GOT3 (cell line): ENCODE measurements at places on chromosomes 16 and 17.

DNA sequence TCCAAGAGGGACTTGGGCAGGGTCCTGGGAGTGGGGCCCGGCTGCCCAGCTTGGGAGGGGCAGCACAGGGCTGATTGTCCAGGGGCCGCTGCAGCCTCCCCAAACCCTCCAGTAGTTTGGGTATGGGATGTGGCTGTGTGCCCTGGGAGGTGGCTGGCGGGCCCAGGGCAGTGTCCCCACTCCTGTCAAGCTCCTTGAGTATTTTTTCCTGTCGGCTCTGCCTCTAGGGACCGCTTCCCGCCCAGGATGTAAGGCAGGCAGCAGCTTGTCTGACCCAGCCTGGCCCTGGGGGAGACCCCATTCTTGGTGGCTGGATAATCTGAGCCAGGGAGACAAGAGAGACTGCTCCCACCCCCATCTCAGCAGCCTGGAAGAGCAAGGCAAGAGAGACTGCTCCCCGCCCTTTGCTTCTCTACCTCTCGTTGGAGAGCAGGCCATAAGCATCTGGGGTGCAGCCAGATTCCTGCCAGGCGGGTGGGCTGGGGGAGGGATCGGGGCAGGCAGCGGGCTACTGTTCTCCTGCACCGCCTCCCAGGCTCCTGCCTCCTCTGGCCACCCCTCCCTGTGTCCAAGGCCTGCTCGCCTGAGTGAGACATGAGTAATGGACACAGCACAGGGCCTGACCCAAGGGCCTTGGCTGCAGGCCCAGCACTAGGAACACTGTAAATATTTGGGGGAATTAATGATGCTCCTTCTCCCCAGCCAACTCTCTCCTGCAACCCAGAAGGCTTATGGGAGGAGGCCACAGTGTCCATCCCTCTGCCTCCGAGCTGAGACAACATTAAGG, 18.4 kb upstream of the ITGA3 start:
- no peak for DNase-seq

GRCh38 chr16:64780445-64780844, 341.4 kb downstream of the CDH11 start:
- DNase-seq = no peak

DNA sequence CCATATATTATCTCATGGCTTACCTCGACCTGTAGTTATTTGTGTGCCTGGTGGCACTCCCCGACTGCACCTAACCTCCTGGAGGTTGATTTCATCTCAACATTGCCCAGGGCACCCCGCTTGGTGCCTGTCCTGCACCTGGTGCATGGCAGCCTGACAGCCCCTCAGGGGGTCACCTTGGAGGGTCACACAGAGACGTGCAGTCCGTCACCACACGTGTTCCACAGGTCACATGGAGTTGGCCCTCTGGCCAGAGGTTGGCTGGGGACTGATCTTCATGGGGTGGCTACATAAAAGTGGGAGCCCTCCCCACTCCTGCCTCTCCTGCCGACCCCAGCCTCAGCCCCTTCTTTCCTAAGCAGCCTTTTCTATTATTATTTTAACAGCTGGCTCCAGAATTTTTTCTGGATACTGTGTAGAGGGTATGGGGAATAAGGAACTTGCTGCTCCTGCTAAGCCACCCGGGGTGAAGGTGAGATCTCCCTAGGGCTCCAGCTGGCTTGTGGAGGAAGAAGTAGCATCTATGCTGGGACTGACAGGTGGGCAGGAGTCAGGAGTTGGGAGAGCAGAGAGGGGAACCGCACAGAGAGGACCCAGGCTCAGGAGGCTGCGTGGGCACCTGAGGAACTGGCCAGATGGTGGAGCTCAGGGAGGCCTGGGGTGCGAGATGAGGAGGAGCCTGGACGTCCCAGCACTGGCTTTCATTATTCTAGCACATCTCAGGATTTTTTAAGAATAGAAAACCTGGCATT, 12.5 kb upstream of the NKD1 start:
- DNase-seq = no peak

DNA sequence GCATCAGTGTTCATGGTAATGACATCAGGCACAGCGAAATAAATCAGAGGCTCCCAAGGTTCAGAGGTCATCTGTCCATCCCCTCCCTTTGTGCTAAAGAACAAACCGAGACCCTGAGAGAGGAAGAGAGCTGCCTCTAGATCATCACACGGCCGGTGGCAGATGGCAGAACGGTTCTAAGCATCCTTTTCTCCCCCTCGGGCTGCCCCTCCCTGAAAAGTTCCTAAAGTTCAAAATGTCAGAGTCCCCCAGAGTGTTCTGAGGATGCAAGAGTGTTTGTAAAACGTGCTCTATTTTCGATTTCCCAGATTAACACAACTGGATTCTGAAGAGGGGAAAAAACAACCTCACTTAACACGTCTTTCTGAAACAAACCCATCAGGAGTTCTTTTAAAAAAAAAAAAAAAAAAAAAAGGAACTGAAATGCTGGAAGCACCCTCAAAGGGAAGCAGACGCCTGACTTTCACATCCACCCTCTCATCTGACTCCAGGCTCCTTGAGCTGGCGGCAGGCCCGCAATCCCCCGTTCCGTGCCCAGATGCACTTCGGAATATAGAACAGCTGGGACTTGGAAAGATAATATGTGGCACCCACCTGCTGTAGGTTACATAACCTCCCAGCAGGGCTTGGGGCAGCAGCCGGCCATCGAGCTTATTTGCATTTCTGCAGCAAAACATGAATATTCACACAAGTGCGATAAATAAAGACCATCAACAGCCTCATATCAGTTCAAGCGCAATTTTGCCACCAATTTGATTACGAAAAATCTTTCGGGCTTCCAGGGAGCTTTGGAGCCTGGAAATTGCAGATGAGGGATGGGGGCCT, 115.5 kb upstream of the SMURF2 start:
- no peak for DNase-seq

GRCh38 chr16:19281246-19281645, 4.3 kb upstream of the CLEC19A start:
- DNase-seq = no peak

- no peak for DNase-seq
Observed at GRCh38 chr16:48354877-48355855, 30.0 kb downstream of the SIAH1 start.

GRCh38 chr17:79843474-79843815, 4.2 kb upstream of the CBX4 start:
- DNase-seq = no peak

DNA sequence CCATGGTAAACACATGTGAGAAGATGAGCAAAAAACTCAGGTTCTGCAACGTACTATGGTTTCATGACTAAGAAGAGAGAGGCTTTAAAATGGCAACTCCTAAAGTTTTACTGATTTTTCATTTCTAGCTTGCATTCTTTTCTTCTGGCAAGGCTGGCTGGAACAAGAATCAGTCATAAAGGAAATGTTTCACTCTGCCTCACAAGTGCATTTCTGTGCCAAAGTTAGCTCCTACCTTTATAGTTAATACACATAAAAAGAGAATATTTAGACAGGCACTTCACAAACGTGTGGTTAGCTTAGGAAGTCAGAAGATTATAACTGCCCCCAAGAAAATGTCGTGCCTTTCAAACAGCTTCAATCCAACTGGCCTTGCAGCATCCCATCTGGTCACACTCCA, 417.1 kb upstream of the CDH11 start:
- no peak for DNase-seq

- no peak for DNase-seq
Observed at GRCh38 chr16:57536306-57537193, at the start of gene CCDC102A. TSS of gene CCDC102A (minus strand) at chr16:57536571. CDS start at chr16:57529177, 7,394 bp downstream.

DNA sequence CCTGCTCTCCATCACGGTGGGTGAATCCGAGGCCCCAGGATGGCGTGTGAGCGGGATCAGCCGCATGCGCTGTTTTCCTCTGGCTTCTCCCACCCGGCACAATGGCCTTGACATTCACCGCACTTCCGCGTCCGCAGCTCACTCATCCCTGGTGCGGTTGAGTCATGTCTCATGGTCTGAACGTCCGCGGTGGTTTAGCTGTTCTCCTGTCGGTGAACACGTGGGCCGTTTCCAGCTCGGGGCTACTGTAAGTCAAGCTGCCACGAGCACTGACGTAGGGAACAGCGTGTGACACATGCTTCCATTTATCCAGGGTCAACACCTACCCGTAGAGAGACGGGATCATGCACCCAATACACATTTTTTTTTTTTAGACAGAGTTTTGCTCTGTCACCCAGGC, 15.3 kb upstream of the CACNA1H start:
- DNase-seq = no peak

- DNase-seq = no peak
Observed at GRCh38 chr17:79082311-79083190, 7.9 kb downstream of the ENGASE start.

GRCh38 chr17:32819035-32819434, 57.9 kb downstream of the MYO1D start:
- no peak for DNase-seq

- no peak for DNase-seq
Observed at GRCh38 chr16:19294156-19294649, 8.7 kb downstream of the CLEC19A start.

DNA sequence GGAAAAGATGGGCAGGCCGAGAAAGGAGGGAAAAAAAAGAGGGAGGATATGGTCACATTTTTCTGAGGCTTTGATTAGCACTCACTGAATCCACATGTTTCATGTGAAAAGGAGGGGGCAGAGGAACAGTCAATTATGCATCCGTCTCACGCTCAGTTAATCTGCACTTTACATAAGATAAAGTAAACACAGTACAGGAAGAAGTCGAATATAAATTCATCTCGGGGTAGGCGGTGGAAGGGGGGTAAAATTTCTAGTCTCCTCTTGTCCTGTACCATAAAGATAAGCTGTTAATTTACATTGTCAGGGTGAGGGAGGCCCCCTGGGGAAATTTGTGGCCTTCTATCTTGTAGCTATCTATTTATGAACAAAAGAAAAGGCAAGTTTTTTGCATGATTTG, 73.1 kb upstream of the CES5A start:
- no peak for DNase-seq

- DNase-seq = no peak
Observed at GRCh38 chr16:70576431-70577255, 53.0 kb downstream of the SF3B3 start.

- DNase-seq = no peak
Observed at GRCh38 chr17:59292174-59292523, 39.3 kb upstream of the YPEL2 start.

GRCh38 chr17:45197555-45198334, 23.9 kb upstream of the FMNL1 start:
- peak; percentile 71 for DNase-seq

DNA sequence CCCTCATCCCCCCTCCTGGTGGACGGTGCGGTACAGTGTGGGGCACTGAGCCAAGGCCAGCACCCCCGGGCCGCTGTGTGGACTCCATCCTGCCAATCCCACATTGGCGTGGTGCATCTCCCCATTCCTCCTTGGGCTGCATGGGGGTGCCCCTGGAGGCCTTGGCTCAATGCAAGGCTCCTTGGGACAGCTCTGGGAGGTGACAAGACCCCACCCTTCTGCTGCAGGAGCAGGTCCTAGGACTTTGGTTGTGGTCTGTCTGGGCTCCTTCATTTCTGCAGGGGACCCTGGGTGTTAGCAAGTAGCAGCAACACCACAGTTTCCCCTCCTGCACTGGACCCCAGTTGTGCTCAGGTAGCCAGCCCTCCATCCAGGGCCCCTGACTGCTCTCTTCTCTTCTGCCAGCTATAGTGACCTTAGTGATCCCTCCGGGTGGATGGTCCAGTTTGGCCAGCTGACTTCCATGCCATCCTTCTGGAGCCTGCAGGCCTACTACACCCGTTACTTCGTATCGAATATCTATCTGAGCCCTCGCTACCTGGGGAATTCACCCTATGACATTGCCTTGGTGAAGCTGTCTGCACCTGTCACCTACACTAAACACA, 1.3 kb downstream of the PRSS21 start:
- DNase-seq = no peak

- no peak for DNase-seq
Observed at GRCh38 chr16:87295259-87295658, 21.9 kb downstream of the C16orf95 start.

GRCh38 chr17:36816907-36817288, 120.4 kb upstream of the LHX1 start:
- no peak for DNase-seq

DNA sequence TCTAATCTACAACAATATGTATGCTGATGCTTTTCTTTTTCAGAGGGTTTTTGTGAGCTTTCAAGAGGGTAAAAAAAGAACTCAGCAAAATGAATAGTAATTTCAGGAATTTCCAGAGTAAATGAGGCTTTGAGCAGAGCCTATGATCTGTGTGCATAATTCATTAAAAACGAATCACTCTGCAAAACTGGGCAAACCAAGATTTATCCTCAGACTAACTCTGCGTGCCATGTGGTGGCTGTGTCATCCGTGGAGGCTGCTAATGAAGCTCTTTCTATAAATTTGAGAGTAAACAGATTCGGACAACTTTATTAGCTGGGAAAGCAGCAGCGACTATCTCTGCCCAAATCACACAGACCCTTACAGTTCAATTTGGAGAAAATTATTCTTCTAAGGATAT, 83.8 kb downstream of the FOXL1 start:
- DNase-seq = no peak

GRCh38 chr16:81593481-81593880, 148.9 kb downstream of the CMIP start:
- DNase-seq = no peak

- DNase-seq = no peak
Observed at GRCh38 chr17:77146882-77147281, 6.1 kb downstream of the SEC14L1 start.

DNA sequence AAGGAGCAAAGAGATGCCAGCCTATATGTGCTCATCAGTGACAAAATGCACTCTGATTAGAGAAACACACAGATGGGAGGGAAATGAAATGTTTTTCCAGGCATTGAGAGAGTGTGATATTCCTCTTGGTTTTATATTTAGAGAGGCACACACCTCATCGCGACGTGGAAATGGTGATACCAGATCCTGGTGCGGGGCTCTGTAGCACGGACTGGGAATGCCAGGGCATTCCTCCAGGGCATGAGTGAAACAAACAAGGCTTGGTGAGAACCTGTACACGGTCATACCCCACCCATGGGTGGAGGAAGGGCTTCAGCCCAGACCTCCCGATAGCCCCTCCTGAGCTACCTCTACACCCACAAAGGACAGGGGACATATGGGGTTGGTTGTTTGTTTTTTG, 280.2 kb downstream of the C16orf95 start:
- no peak for DNase-seq

DNA sequence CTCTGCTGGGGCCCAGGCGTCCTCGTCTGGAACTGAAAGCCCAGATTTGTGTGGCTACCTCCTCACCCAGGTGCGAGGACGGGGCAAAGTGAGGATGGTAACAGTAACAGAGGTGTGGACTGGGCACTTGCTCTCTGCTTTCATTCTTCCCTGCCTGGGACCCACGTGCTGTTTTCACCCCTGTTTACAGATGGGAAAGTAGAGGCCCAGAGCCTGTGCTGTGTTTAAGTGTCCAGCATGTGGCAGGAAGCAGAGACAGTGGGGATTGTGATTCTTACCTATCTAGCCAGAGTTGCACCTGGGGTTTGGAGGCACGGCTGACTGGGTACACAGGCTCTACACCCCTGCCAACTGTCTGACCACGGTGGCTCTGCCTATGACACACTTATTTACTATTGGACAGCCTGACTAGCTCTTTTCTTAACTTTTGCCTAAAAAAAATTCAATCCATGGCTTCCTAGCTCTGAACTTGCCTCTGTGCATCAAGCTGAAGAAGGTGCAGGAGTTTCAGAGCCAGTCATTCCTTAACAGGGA, 155.4 kb downstream of the CLEC16A start:
- DNase-seq = no peak

- no peak for DNase-seq
Observed at GRCh38 chr17:65677932-65678331, 116.5 kb upstream of the AXIN2 start.

- DNase-seq = no peak
Observed at GRCh38 chr17:8696426-8696825, 48.2 kb downstream of the CCDC42 start.

- no peak for DNase-seq
Observed at GRCh38 chr16:50982808-50983207, 168.3 kb downstream of the SALL1 start.

GRCh38 chr17:30170415-30170987, 53.9 kb downstream of the NSRP1 start:
- DNase-seq = no peak
